Right hindlimb (tissue), 1 donor: ENCODE measurements at places on chromosomes 5 and 9.

DNA sequence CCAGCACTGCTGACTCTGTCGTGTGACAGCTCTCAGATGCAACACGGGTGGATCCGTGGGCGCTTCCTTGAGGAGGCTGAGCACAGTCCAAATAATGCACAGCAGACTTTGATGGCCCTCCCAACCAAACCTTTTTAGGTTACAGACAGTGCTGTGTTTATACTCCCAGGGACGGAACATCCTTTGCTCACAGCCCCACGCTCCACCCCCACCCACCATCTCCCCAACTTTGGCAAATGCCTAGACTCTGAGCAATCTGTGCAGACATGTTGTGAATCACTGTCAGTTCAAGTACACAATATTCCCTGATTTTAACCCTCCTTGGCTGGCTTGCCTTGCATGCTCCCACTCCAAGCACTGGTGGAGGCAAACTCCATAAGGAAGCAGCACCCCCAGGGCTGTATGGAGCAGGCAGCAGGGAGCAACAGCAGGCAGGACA is 324.6 kb downstream of the MLLT3 start:
- DNase-seq = no peak

DNA sequence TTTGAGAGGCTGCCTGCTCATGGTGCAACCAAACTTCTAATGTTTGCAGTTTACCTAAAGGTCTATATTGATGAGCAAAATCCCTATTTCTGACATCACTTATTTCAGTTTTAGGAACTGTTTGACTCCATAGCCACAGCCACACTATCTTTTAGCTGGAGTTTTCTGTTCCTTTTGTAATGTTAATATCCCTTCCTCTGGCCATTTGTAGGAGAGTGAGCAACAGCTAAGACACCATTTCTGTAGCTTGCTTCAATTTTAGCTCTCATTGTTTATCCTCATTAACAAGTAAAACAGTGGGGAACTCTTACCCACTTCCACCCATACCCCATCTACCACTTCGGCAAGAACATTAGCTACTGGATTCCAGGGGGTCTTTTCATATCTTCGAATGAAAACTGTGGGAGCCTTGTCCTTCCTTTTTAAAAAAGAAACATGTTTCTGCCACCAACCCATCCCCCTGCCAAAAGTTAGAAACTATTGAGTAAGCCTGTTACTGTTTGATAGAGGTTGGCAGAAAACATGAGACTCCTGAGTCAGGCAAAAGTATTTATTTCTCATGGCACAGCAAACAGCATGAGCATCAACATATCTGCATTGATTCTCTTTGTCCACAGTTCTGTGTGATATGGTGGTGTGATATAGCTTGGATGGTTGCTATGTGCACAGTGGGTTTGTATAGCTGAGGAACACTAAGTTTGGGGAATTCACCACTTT is 174.1 kb downstream of the MEF2C start:
- DNase-seq = no peak

- no peak for DNase-seq
These were observed 45.8 kb upstream of the ZBTB43 start for GRCh38 chr9:126758916-126759585.

DNA sequence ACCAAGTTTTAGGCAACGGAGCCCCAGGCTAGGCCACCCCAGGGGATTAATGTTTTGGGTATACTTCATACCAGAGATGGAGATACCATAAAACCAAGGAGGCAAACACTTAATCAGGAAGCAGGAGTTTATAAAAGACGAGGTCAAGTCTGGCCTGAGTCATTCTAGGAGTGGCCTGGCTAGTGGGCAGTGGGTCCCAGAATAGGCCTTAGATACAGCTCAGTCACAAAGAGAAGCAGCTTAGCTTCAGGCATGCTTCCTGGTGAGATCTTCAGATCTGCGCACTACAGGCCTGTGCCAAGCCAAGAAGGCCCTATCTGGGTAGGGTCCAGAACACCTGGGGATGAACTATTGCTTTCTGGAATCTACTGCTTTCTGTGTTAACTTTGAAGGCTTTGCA is 20.6 kb upstream of the NR5A1 start:
- DNase-seq = no peak

DNA sequence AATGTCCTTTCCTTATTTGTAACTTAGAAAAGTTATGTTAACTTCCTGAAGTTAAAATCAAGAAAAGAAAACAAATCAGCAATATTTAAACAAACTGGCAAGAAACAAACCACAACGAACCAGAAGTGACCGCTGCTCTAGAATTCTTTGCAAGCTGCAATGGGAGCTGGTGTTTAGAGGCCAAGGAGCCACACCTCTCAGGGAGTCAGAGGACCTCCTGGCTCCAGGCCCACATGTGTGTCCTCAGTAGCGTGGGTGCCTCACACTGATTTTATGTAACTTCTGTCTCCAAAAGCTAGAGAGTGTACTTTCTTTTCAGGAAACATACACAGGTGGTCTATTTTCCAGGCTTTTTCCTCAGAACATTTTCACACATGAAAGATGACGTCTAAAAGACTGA is 100.4 kb downstream of the IRX2 start:
- DNase-seq = no peak
